ENCODE measurements at places on chromosomes 7 and 10.

DNA sequence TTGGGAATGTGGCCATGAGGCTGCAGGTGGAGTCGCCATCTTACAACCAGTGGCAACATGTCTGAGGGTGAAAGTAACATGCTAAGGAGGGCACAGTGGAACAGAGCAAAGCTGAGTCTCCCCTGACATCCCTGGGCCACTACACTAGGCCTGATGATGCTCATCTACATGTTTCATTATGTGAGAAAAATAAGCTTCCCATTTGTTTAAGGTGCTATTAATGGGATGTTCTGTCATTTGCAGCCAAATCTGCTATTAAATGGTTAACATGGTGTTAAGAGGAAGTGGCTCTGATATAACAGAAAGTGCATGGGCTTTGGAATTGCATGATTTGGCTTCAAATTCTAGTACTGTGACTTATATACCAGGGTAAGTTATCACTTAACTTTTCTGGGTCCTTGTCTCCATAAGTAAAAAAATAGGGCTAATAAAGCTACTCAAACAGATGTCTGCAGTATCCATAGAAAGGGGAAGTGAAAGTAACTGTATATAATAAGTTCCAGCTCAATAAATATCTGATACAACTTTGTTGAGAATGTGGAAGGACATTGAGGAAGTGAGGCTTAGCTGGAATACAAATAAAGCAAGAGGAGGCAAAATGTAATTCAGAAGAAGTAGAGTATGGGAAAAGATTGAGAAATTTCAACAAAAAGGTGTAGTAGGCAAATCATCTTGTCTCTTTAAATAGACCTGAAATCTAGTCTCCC lies 158.9 kb downstream of the RTKN2 start:
- peak; percentile 35 for DNase-seq

GRCh38 chr7:117163101-117163500 lies 159.8 kb downstream of the WNT2 start:
- no peak for DNase-seq

GRCh38 chr10:110923856-110924493 lies 4.6 kb downstream of the SHOC2 start:
- DNase-seq: no peak

DNA sequence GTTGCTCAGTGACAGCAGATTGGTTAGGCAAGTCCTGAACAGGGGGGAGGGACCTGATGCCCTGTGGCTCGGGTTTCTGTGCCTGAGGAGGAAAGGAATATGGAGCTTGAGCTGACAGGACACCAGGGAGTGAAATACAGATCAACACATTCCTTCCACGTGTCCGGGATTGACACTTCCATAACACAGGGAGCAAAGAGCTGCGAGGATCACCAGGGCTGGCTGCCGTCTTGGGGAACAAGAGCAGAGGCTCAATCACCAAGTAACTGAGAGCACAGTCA lies 36.7 kb upstream of the EFCAB10 start:
- no peak for DNase-seq
